ENCODE measurements at places on chromosomes 3 and 15. TPM values are rescaled to one million over a fixed set of nuclear protein-coding genes. Genes with fewer than 3 reads are reported as not detected.
A peak's percentile ranks its signal among the peaks of the same experiment; 100 is the strongest.

DNA sequence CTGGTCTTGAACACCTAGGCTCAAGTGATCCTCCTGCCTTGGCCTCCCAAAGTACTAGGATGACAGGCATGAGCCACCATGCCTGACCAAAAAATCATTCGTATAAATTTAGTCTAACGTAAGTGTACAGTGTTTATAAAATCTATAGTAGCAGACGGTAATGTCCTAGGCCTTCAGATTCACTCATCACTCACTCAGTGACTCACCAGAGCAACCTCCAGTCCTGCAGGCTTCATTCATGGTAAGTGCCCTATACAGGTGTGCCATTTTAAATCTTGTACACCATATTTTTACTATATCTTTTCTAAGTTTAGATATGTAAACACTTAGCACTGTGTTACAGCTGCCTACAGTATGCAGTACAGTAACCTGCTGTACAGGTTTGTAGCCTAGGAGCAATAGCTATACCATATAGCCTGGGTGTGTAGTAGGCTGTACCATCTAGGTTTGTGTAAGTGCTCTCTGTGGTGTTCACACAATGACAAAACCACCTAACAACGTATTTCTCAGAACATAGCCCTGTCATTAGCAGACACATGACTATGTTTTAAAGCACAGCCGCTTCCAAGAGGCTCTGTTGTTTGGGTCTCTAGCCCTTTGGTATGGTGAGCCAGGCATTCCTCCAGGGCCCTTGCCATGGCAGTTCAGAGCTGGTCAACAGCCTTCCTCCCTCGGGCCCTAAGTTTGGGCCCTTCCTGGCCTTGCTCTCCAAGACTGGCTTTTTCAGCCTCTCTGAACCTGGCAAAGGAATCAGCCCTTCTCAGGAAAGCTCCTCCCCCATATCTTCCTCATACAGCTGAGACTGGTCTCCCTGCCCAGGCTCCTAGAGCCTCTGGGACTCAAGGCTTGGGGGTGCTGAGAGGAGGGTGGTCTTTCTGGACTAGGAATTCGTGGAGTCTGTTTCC is 1.9 kb upstream of the CCDC9B start:
- no peak for DNase-seq

DNA sequence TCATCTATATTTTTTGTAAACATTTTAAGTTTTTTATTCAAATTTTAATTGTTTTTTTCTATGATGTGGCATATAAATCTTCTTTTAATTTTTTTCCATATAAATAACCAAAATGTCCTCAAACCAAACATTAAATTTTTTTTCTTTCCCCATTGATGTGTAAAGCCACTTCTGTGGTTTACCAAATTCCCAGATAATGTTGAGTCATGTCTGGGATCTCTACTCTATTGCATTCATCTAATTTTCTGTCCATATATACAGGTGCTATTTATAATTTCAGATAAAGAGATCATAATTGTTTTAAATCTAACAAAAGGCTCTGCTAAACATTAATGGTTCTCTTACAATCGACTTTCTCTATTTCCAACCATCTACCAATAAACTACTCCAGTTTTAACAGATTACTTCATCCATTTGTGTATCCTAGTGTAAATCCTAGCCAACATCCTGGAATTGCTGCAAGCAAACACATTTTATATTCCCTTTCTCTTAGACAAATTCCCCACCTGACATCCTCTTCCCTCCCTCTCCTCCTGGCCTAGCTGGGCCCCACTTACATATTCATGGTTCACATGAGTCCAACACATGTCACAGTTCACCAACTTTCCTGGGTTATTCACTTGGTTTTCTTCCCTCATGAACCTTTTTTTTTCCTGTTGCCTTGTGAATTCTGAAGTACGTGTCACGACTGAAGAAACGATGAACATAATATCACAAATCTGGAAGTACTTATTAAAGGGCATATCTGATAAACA is 368.0 kb upstream of the AGTR1 start:
- DNase-seq = no peak

- DNase-seq = no peak
Observed at GRCh38 chr3:20051123-20051806, 11.0 kb downstream of the KAT2B start.

GRCh38 chr3:69976021-69976420 is 23.5 kb upstream of the SAMMSON start:
- DNase-seq = no peak

DNA sequence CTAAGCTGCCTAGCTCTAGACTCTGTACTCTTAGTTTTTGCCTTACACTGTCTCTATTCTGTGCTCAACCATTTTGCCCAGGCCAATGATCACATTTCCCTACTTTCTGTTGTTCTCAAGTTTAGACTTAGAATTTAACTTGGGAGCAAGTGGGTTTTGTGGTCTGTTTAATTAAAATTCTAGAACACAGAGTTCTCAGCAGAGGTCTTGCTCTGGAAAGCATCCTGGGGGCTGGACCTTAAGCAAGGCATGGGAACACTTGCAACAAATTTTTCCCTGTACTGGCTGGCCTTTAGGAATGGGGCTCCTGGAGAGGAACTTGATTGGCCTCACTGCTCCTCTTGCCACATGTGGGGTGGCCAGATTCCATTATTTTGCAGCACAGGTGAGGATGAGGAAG is 236.3 kb upstream of the LRTM1 start:
- no peak for DNase-seq

DNA sequence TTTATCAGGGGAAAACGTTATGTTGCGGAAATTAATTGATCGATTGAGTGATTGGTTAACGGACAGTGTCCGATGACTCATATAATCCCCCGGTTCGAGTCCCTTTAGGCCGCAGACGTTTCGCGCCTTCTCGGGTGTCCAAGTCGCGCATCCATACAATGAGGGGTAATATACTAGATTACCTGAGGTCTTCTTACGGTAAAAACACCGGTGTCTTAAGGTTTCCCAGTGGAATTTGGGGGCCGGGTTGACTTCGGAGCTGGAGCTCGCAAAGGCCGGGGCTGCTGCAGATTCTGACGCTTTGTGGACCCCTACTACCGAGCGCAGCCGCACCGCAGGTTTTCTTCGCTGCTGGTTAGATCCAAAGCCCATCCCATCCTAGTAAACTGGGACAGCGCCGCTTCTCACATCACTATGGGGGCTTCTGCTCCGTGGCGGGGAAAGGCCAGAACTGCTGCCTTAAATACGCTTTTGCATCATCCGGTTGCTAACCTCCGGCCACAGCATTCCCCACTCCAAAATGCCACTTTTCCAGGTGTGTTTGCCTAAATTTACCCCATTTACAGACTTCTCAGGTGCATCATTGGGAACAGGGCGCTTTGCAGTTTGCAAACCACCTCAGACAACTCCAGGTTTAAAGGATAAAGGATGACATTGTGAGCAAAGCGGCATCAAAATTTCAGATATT is 858 bp upstream of the SACM1L start:
- peak; percentile 49 for DNase-seq

CNTN6 gene
- not detected for total RNA-seq

GOLGA6B gene
- total RNA-seq = not detected

GABRR3 gene
- not detected for total RNA-seq

P3H2 gene
- not detected for total RNA-seq

RAB6B gene
- 7.2 TPM for total RNA-seq
